ENCODE measurements at places on chromosomes 2 and 18. TPM values are rescaled to one million over a fixed set of nuclear protein-coding genes. Genes with fewer than 3 reads are reported as not detected.
A peak's percentile ranks its signal among the peaks of the same experiment; 100 is the strongest.

- no peak overlapping the region for H3K27ac ChIP-seq
- H3K4me3 ChIP-seq: no peak overlapping the region
- no peaks in the 10 kb centered on the region for H3K27me3 ChIP-seq
- DNase-seq: no peak
- H3K36me3 ChIP-seq: no peaks in the 10 kb centered on the region
Measured at GRCh38 chr2:81206216-81206615, 901.7 kb upstream of the LRRTM1 start.

DNA sequence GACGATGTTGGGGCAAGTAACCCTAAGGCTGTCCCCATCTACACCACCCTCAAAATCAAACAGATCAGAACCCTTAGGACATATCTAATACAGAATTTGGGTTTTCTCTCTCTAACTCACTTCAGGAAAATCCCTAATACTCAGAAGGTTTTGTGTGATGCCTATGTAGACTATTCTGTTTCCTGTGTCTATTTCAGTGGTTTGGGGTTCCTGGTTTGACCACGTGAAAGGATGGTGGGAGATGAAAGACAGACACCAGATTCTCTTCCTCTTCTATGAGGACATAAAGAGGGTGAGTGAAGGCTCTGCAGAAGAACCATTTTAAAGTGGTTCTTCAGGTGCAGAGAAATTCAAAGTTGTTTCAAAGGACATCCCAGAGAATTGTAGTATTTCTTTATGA lies 16.3 kb downstream of the SULT1C2 start:
- no peaks in the 10 kb centered on the region for H3K4me1 ChIP-seq
- H3K4me3 ChIP-seq: no peak overlapping the region
- no peak overlapping the region for H3K27ac ChIP-seq
- no peaks in the 10 kb centered on the region for H3K27me3 ChIP-seq

DNA sequence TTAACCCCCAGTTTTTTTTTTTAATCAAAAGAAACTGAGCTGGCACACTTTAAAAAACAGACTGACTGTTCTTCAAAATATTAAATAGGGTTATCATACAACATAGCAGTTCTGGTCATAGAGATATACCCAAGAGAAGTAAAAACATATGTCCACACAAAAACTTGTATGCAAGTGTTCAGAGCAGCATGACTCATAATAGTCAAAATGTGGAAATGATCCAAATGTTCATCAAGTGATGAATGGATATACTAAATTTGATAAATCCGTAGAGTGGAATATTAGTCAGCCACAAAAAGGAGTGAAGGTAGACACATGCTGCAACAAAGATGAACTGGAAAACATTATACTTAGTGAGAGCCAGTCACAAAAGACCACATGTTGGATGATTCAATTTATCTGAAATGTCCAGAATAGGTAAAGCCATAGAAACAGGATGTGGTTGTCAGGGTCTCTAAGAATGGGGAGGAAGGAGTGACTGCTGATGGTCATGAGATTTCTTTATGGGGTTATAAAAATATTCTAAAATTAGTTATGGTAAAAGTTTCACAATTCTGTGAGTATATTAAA lies 5.1 kb downstream of the SMIM21 start:
- H3K27me3 ChIP-seq: no peaks in the 10 kb centered on the region
- H3K4me3 ChIP-seq: no peak overlapping the region
- no peaks in the 10 kb centered on the region for H3K36me3 ChIP-seq
- H3K4me1 ChIP-seq: no peaks in the 10 kb centered on the region
- H3K27ac ChIP-seq: no peak overlapping the region

DNA sequence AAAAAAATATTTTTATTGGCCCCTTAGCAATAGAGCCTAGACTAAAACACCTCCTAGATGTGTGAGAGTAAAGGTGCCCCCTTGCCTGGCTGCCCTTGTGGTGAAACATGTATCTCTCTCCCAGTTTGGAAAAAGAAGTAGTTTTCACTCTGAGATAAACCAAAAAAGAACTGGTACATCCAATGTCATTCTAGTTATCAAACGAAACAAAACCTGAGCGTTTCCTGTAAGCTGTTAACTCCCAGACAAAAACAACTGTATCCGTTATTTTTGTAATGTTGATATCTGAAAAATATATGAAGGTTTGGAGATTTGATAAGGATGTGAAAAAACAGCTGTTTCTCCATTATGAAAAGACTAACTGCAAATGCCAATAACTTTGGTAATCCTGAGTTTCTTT lies 24.3 kb downstream of the HEATR5B start:
- no peaks in the 10 kb centered on the region for H3K27me3 ChIP-seq
- no peak overlapping the region for H3K4me3 ChIP-seq
- peaks cover 100% of the 10 kb centered on the region for H3K36me3 ChIP-seq

- no peaks in the 10 kb centered on the region for H3K4me1 ChIP-seq
- no peak overlapping the region for H3K4me3 ChIP-seq
- no peaks in the 10 kb centered on the region for H3K27me3 ChIP-seq
Measured at GRCh38 chr18:21316296-21316695, 74.3 kb downstream of the GREB1L start.

DNA sequence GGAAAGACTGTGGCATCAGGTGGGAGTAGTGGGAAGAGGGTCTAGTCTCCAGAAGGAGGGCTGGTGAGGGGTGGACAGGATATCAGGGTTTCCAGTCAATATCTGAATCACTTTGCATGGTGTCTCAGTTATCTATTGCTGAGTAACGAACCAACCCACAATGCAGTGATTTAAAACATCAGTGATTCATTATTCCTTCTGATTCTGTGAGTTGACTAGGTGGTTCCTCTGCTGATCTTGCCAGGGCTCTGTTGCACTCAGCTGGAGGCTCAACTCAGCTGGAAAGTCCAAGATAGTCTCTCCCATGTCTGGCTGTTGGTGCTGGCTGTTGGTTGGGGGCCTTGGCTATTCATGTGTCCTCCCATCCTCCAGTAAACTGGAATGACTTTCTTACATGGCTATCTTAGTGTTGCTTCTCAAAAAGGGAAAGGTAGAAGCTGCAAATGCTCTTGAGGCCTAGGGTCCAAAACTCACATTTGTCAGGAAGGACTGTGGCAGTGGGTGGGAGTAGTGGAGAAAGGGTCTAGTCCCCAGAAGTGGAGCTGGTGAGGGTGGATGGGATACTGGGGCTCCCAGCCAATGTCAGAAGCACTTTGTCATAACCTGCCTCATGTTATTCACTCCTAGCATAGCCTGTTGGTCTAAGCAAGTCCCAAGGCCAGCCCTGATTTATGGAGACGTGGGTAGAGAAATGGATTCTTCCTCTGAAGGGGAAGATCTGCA lies 13.9 kb downstream of the IL1F10 start:
- peak overlapping the region; percentile 38 for H3K27ac ChIP-seq
- H3K4me1 ChIP-seq: peaks cover 12% of the 10 kb centered on the region
- no peak overlapping the region for H3K4me3 ChIP-seq

DNA sequence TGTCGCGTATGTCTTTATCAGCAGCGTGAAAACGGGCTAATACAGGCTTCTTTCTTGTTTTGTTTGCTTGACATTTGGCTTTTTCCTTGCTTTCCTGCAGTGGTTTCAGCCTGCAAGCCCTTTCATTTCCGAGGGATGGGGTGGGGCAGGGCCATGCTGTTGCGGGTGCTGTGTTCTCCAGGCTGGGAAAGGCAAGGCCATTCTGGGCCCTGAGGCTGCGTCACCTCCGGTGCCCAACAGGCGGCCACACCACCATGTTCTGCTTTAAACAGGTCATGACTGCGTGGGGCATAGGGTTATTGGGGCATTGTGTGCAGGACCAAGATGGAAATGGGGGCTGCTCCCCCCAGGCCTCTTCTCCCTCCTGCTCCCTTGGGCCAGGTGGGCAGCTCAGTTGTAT lies 38.6 kb upstream of the PLB1 start:
- no peak overlapping the region for H3K4me3 ChIP-seq
- no peaks in the 10 kb centered on the region for H3K27me3 ChIP-seq
- H3K36me3 ChIP-seq: no peaks in the 10 kb centered on the region
- no peak for DNase-seq
- H3K27ac ChIP-seq: no peak overlapping the region
- peaks cover 28% of the 10 kb centered on the region for H3K4me1 ChIP-seq

- DNase-seq: no peak
- H3K4me3 ChIP-seq: no peak overlapping the region
- no peaks in the 10 kb centered on the region for H3K4me1 ChIP-seq
- H3K27ac ChIP-seq: no peak overlapping the region
- H3K27me3 ChIP-seq: no peaks in the 10 kb centered on the region
Measured at GRCh38 chr2:11819235-11819729, 72.8 kb downstream of the LPIN1 start.

GRCh38 chr18:76361219-76361618 lies 133.8 kb downstream of the ZNF516 start:
- no peak overlapping the region for H3K27ac ChIP-seq
- no peaks in the 10 kb centered on the region for H3K4me1 ChIP-seq
- DNase-seq: no peak
- no peaks in the 10 kb centered on the region for H3K27me3 ChIP-seq

- no peaks in the 10 kb centered on the region for H3K27me3 ChIP-seq
- H3K27ac ChIP-seq: no peak overlapping the region
- DNase-seq: no peak
- H3K4me3 ChIP-seq: no peak overlapping the region
- no peaks in the 10 kb centered on the region for H3K36me3 ChIP-seq
Measured at GRCh38 chr2:100541404-100541803, 21.4 kb upstream of the PDCL3 start.

- no peak overlapping the region for H3K4me3 ChIP-seq
- H3K27me3 ChIP-seq: no peaks in the 10 kb centered on the region
- H3K4me1 ChIP-seq: peaks cover under 1% of the 10 kb centered on the region
- peaks cover 46% of the 10 kb centered on the region for H3K36me3 ChIP-seq
Measured at GRCh38 chr2:161371869-161372268, 44.2 kb upstream of the TBR1 start.

- H3K4me3 ChIP-seq: no peak overlapping the region
- H3K36me3 ChIP-seq: no peaks in the 10 kb centered on the region
- H3K27ac ChIP-seq: peak overlapping the region; percentile 46
Measured at GRCh38 chr18:31294199-31294747, 23.7 kb upstream of the DSG1 start.

The IL36G gene
- total RNA-seq: 7.3 TPM

The IGFBP5 gene
- 26.9 TPM for total RNA-seq

The SPP2 gene
- not detected for total RNA-seq

The POLR1A gene
- 20.2 TPM for total RNA-seq

The ACMSD gene
- not detected for total RNA-seq

The GAD1 gene
- 0.26 TPM for total RNA-seq

Data from esophagus squamous epithelium (tissue), 5 donors.